Stimulated activated CD4-positive, alpha-beta T cell treated with anti-CD3 and anti-CD28 coated beads, TNF-alpha, amount 100 ng/mL, for 48 hours (primary cell): ENCODE measurements at places on chromosomes 12 and 14.

GRCh38 chr12:42332301-42333285 lies 6.6 kb downstream of the PPHLN1 start:
- DNase-seq, result no peak

- no peak for DNase-seq
These were observed 3.1 kb downstream of the HMGA2 start for GRCh38 chr12:65827342-65827741.

DNA sequence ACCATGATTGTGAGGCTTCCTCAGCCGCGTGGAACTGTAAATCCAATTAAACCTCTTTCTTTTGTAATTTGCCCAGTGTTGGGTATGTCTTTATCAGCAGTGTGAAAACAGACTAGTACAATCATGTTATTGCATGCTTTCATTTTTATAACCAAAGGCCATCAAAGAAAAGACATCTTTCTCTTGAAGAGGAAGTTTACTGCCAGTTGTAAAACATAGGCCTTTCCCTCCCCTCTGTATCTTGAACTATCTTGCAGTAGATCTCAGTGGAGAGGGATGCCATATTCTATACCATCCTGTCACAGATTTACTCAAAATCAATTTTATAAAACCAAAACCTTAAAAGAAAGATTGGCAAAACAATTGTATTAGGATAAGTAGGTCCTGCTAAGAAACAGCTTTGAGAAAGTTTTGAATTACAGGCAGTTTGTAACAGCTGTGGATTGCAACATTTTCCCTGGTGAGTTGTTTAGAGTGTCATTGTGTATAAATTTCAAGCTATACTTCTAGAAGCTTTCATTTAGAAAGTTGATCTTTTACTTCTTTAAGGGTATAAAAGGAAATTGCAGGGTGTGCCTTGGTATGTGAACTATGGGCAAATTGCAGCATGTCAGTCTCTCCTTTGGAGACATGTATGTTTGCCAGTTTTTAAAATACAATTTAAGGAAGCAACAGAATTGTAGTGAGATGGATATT lies 128.0 kb downstream of the ATP23 start:
- DNase-seq, result no peak

- DNase-seq, result no peak
These were observed 86.0 kb upstream of the HIF1A start for GRCh38 chr14:61609191-61609843.

DNA sequence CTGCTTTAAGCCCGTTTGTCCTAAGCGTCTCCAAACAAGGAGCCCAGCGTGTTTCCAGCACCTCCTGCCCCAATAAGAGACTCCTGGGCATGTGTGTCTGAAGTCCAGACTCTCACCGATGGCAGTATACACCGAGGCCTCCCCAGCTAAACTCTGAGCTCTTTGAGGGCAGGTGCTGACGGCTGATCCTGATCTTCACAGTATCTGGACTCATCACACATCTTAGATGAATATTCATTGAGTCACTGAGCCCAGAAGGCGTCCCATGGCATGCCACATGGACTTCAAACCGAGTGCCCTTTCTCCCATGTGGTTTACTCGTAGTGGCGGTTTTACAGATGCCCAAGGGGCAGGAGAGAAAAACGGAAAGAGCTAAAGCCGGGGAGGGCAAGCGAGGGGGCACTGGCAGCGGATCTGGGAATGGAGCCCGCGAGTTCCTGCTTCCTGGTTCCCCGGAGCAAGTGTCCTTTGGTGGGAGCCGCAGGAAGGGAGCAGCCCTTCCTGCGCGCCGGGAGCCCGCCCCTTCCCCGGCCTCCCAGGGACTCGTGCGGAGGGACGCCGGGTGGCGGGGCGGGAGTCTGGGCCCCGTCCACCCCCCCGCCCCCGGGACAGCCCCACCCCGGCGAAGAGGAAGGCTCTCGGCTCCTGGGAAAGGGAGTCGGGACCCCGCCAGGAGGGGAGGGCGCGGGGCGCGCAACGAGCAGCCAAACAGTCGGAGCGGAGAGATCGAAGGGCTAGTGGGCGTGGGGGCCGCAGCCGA lies 585 bp upstream of the TEAD4 start:
- DNase-seq, result no peak

- DNase-seq, result no peak
These were observed 1085.4 kb downstream of the SLC6A15 start for GRCh38 chr12:83827193-83827592.

- no peak for DNase-seq
These were observed 24.3 kb downstream of the BTBD6 start for GRCh38 chr14:105272623-105273022.

GRCh38 chr12:54251667-54252284 lies 28.1 kb downstream of the CBX5 start:
- DNase-seq, result no peak

- DNase-seq, result no peak
These were observed 118.4 kb upstream of the FZD10 start for GRCh38 chr12:130043685-130044406.

- no peak for DNase-seq
These were observed 58.2 kb downstream of the LMNTD1 start for GRCh38 chr12:25494926-25495325.

DNA sequence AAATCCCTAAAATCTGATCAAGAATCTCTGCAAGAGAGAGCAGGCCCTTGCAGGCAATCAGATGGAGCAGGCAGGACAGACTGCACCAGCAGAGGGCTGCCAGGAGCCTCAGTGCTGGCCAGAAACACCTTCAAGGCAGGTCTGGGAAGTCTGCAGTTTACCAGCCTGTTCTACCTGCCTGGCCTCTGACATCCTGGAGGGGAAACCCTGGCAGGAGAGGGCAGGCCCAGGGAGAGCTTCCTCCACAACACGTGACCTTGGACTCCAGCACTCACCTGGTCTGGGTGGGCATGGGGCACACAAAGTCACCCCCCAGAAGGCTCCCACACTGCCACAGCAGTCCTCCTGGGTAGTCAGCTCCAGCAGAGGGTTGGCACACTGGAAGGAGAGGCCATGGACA lies 56.0 kb downstream of the ISCA2 start:
- no peak for DNase-seq

- no peak for DNase-seq
These were observed 1.6 kb downstream of the FMNL3 start for GRCh38 chr12:49705479-49706134.

- DNase-seq, result no peak
These were observed 410.5 kb downstream of the MED13L start for GRCh38 chr12:115866909-115867525.

GRCh38 chr14:104144911-104145825 lies 6.8 kb downstream of the KIF26A start:
- no peak for DNase-seq

DNA sequence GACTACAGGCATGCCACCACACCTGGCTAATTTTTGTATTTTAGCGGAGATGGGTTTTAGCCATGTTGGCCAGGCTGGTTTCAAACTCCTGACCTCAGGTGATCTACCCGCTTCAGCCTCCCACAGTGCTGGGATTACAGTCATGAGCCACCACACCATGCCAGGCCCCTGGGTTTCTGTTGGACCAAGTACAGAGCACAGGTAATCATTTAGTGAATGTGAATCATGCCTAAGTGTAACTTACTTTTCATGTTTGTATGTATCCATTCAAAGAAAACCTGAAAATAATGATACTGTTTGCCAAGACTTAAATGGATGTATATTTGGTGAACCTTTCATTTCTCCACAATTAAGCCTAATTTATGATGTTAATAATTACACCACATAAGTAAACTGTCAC lies 65.9 kb downstream of the FGD6 start:
- DNase-seq, result no peak

- no peak for DNase-seq
These were observed 3.6 kb upstream of the ARID2 start for GRCh38 chr12:45725631-45726602.

- no peak for DNase-seq
These were observed 16.7 kb downstream of the HRK start for GRCh38 chr12:116864371-116865160.

DNA sequence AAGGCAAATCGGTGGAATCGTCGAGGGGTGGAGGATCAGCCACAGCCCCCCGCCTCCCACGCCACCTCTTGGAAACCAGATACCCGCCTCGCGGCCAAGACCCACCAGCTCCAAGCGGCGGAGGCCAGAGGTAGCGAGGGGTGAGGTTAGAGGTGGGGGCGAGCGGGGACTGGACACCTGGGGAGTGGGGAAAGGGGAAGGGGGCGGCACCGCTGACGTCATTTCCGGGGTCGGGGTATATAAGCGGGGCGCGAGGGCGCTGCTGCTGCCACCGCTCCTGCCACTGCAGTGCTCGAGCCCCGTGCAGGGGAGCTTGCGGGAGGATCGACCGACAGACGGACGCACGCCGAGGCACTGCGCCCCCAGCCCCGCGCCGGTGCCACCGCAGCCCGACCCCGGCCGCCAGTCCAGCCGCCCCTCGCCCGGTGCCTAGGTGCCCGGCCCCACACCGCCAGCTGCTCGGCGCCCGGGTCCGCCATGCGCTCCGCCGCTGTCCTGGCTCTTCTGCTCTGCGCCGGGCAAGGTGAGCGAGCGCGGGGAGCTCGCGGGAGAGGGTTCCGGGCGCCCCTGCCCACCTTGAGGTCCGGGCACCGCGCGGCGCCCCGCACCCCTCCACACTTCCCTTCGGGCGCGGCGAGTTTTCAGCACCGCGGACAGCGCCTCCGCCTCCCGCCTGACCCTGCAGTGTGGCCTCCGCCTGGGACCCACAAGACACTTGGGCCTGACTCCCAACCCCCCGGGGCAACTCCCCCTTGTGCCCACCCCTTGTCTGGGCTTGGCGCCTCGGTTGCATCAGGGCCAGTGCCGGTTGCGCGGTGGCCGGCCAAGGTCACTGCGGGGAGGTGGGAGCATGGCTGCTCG lies at the start of gene CHGA:
CHGA (plus strand) TSS at position 268 of the 861 bp plus-strand sequence; CDS start at position 478, 210 bp downstream.
- DNase-seq, result peak; percentile 40

DNA sequence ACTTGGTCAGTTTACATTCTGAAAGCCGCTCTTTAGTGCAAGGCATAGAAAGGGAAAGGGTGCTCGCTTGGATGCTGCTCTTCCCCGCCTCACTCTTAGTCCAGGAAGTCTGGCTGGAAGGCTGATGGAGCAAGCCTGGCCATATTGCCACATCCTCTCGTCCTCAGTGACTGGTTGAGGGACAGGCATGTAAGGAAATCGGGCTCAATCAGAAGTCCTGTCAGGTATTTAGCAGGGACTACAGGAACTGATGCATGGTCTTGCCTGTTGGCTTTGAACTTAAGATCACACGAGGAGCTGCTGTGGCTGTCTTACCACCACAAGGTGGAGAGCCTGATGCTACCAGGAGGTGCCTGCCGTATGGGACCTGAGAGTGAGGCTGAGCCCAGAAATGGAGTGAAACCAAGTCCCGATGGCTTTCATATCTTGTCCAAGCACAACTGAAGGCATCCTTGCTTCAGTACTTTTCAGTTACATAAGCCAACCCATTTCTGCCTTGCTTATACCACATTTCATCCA lies 10.7 kb upstream of the C12orf75 start:
- no peak for DNase-seq

- no peak for DNase-seq
These were observed 59.9 kb downstream of the LIN7A start for GRCh38 chr12:80877721-80878265.

DNA sequence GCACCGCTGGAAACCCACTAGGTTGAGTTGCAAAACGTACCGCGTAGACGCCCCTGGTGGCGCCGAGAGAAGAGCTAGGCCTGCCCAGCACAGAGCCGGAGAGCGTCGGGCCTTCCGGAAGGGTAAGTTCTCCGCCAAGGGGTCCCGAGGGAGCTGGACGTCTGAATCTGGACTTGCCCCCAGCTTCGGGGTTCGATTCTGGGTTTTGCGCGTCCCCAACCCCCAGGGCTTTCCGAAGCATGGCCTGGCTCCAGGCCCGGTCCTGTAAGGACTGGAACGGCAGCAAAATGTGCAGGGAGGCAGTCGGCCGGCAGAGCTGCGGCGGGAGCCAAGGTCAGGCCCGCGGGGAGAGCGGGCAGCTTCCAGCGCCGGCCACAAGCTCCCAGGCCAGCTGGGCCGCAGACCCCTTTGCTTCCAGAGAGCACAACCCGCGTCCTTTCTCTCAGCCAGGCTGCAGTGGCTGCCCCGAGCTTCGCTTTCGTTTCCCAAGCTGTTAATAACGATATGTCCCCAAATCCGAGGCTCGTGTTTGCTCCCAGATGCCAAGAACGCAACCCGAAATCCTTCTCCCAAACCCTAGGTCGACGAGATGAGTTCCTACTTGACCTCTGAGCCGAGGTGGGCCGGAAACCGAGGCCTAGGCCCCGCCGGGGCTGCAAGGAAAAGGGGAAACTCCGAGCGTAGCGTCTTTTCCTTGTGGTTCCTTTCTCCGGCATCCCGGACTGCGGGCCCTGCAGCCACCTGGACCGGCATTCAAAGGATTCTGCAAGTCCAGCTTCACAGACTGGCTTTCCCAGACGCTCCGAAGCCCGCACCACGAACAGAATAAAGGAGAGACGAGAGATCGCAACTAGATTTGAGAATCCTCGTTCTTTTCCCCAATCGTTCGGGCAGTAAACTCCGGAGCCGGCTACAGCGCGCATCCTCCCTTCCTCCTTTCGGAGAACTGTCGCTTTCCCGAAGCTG lies 3.2 kb upstream of the TBX5 start:
- no peak for DNase-seq

DNA sequence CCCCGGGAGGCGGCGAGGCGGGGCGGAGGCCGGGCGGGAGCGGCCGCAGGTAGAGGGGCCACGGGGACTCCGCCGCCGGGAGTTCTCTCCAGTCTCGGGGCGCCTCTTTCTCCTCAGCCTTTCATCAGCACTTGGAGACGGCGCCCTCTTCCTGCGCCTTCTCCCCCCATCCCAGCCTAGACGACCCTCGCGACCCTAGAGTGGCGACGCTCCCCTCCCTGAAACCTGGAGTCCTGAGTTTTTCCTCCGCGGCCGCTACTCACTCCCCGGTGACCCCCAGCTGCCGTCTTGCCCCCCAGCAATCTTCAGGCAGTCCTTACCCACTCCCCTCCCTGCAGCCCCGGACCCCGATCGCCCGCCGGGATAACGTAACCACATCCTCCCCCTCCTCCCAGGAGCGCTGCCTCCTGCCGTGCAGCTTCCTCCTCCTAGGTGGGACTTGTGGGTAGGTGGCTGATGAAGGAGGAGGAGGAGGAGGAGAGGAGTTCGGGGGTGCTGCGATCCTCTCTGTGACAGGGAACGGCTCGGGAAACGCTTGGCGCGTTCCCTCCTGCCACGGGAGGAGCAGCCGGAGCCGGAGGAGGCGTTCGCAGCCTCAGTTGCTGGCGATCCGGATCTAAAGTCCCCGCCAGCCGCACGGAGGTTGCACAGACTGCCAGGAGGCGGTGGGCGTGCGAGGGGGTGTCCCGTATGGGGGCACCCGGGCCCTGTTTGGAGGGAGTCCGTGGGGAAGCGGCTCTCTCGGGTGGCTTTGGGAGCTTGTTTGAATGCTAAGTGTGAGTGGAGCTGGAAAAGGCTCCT lies 891 bp downstream of the PLEKHA5 start:
- peak; percentile 8 for DNase-seq

GRCh38 chr12:67919406-67919805 lies 69.8 kb upstream of the IFNG-AS1 start:
- DNase-seq, result no peak

DNA sequence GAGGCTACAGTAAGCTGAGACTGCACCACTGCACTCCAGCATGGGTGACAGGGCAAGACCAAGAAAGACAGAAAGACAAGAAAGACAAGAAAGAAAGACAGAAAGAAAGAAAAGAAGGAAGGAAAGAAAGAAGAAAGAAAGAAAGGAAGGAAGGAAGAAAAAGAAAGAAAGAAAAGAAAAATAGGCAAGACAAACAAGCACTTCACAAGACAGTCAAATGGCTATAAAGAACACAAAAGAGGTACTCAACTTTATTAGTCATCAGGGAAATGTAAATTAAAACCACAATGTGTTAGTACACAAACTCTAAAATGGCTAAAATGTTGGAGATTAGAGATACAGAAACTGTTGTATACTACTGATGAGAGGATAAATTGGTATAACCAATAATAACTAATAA lies 6.6 kb downstream of the ATXN3 start:
- no peak for DNase-seq
